ENCODE measurements at places on chromosomes 5 and 9.

GRCh38 chr5:151674626-151675610, 11.8 kb downstream of the SPARC start:
- DNase-seq: no peak

DNA sequence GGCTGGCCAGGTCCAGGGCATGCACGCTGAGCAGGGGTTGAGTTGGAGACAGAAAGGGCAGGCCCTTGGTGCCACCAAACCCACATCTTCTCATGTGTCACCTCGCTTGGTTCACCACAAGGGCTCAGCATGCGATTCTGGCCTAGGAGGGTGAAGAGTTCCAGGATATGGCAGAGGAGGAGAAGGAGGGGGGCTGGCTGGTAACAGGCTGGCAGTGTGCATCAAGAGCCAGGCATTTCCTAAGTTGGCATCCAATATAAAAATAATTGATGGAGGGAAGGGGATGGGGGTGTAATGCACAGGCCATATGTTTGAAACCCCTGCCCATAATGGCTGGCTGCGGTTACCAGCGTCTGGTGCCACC, 255.6 kb downstream of the NFIB start:
- no peak for DNase-seq

- DNase-seq: no peak
These were observed 462.9 kb downstream of the DMRT2 start for GRCh38 chr9:1513105-1513504.

GRCh38 chr5:72224946-72225463, 95.0 kb downstream of the MRPS27 start:
- no peak for DNase-seq

DNA sequence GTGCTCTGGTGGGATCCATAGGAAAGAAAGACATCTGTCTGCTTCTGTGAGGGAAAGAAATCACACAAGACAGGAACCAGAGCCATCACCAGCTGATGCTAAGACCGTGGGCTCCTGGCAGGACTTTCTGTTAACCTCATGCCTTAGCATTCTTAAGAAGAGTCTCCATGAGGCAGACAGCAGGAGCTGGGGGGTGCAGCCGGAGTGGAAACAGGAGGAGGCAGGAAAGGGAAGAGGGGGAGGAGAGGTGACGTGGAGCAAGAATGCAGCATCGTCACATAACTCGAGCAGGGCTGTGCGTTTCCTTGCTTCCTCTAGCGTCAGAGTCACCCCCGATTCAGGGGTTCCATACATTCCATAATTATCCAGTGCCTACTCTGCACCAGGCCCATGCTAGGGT, 53.6 kb downstream of the ERGIC1 start:
- DNase-seq: no peak

DNA sequence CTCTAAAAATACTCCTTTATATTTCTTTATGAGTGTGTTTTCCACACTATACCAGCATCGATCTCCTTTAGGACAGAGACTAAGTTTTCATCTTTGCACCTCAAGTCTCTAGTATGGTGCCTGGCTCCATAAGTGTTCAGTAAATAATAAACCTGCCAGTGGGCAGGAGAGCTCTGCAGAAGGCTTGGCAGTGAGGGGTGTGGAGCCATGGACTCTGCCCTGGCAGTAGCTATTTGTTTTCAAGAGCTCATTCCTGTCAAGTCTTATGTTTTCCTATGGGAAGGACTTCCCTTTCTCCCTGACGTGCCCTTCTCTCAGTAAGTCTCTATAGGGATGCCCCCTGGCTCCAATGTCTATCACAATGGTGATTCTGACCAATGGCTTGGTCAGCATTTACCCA, 252.2 kb downstream of the PIK3R1 start:
- no peak for DNase-seq

DNA sequence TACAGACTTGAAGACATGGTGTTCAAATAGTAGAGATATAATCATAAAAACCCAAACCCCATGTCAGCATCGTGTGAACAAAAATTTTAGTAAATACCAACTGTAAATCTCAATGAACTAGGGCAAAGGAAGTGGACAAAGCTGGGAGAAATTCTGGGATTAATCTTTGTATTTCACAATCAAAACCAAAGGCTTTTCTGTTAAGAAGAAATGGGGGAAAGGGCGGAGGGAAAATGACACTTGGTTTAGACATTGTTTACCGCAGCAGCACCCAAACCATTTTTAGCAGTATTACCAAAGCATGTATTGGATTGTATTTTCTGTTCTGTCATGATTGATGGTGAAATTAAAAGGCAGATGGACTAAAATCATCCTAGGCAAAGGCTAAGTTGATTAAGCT, 134.2 kb upstream of the PRSS3 start:
- DNase-seq: no peak

GRCh38 chr5:126455728-126456127, 32.5 kb downstream of the GRAMD2B start:
- no peak for DNase-seq

GRCh38 chr5:22542340-22542739, 310.8 kb downstream of the CDH12 start:
- no peak for DNase-seq
